Left colon (tissue), 2 donors: ENCODE measurements at places on chromosomes 7 and 10. TPM values are rescaled to one million over a fixed set of nuclear protein-coding genes. Genes with fewer than 3 reads are reported as not detected.

- no peak for DNase-seq
Measured at GRCh38 chr10:49054753-49055152, 60.6 kb downstream of the VSTM4 start.

DNA sequence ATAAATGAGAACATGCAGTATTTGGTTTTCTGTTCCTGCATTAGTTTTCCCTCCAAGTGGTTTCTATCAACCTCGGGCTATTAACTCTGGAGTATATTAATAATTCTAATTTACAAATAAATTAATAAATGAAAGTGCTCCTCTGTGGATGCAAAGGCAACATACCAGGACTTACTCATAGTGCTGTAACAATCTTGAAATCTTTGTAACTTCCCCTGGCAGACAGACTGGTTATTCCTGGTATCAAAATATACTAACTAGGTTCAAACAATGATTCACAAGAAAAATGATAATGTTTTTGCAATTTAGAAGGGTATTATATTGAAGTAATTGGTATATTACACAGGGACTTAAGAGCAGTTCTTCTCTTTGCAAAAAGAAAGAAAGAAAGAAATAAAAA is 177.2 kb downstream of the FANK1 start:
- no peak for DNase-seq

DNA sequence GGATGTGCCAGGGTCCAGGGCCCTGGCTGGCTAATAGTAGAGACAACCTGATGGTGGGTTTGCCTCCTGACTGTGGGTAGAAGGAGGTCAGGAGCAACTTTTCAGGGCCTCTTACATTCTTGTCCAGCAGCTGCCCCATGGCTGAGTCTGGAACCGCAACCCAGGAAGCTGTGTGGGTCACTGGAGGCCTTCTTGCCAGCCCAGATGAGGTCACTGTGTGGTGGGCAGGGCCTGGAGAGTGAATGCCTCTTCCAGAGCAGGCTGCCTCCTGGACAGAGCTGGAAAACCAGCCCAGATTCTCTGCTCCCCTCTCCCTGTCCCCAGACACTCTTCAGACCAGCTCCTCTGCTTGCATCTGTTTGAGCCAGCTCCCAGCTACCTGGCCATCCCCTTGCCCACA is 43.5 kb upstream of the LEP start:
- DNase-seq: no peak

DNA sequence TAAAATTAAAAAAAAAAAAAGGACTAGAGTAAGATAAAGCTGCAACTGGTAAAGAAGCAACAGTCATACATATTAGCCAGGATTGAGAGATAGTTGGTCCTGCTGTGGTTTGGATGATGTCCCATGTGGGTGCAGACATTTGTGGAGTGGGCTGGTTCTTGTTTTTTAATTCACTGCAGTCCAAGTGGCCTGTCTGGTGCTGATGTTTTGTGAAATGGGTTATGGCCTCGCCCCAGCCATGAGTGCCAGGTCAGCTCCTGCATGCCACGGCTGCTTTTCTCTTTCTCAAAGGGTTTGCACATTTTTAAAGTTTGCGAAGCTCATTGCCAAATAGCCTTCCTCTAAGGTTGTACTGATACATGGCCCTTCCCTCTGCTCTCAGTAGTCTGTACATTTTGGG is 14.1 kb upstream of the BTBD16 start:
- no peak for DNase-seq

GRCh38 chr10:48672596-48673265 is 11.9 kb upstream of the WDFY4 start:
- DNase-seq: no peak

GRCh38 chr7:1672851-1673486 is 2.9 kb downstream of the ELFN1 start:
- DNase-seq: no peak

- no peak for DNase-seq
Measured at GRCh38 chr7:59079-60016, 133.0 kb upstream of the FAM20C start.

- DNase-seq: no peak
Measured at GRCh38 chr7:31373337-31374289, 33.1 kb upstream of the NEUROD6 start.

The SPOCK2 gene
- total RNA-seq: 2.3 TPM

The EPHA1 gene
- total RNA-seq: 18.2 TPM

The GIMAP1 gene
- total RNA-seq: 2.4 TPM

The MKX gene
- 0.06 TPM for total RNA-seq
